ENCODE measurements at places on chromosomes 3 and 15. TPM values are rescaled to one million over a fixed set of nuclear protein-coding genes. Genes with fewer than 3 reads are reported as not detected.
A peak's percentile ranks its signal among the peaks of the same experiment; 100 is the strongest.

DNA sequence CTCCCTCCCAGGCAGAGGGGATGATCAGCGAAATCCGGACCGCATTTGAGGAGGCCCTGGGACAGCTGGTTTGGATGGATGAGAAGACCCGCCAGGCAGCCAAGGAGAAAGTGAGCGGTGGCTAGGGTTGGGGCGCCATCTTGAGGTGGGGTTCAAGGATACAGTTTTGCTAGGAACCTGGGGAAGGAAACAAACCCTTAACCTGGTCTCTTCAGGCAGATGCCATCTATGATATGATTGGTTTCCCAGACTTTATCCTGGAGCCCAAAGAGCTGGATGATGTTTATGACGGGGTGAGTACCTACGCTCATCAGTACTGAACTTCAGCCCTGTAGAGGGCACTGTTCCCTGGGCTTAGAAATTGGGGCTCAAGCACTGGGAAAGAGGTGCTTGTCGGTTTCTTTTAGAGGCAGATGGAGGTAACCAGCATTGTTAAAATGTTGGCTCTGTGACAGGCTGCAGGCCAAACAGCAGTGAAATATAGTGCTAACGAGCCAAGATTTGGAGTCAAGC is 9.6 kb upstream of the PSMD2 start:
- DNase-seq: no peak

GRCh38 chr3:160948273-160948672 is 156.9 kb downstream of the B3GALNT1 start:
- DNase-seq: no peak

DNA sequence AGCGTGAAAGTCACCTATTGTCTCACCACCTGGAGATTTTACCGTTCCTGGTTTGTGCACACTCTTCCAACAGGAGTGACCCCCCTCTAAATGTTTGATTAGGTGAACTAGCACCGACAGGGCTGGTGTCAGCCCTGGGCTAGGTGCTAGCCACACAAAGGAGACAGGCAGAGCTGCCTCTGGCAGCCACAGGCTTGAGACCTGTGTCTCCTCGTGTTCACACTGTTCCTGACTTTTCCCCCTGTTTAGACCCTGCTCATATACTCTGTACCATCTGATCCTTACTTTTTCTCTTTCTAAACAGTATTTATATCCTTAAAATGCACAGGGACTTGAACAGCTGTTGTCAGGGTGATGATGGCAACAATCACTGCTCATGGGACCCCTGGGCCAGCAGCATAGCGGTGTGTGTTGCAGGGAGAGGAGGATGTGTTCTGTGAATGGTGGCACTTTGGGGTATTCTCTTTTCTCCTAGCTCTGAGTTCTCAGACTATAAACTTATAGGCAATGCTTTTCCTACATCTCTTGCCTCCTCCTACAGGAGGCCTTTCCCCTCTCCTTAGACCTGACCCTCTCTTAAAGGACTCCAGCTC is 5.5 kb downstream of the CD80 start:
- DNase-seq: no peak

DNA sequence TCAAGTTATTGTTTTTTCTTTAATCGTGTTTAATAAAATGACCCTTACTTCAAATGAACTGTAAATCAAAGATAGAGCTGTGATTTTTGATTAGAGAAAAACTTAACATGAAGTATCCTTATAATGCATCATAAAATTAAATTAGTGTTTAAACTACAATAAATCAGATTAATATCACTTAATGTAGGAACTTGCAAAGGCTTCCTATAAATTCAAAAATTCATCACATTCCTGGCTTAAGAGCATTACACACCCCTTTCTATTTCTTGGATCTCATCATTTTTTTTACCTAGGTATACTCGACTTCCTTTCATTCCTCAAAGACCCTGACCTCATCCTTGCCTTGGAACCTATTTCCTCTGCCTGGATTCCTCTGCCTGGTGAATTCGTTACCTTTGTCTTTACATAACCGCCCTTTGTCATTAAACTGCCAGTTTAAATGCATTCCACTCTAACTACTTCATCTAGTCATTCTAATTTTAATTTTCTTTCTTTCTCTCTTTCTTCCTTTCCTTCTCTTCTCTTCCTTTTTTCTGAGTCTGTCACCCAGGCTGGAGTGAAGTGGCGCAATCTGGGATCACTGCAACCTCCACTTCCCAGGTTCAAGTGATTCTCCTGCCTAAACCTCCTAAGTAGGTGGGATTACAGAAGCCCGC is 1244.5 kb downstream of the OTOL1 start:
- no peak for DNase-seq

- no peak for DNase-seq
Measured at GRCh38 chr3:12479919-12480427, 4.3 kb upstream of the TSEN2 start.

DNA sequence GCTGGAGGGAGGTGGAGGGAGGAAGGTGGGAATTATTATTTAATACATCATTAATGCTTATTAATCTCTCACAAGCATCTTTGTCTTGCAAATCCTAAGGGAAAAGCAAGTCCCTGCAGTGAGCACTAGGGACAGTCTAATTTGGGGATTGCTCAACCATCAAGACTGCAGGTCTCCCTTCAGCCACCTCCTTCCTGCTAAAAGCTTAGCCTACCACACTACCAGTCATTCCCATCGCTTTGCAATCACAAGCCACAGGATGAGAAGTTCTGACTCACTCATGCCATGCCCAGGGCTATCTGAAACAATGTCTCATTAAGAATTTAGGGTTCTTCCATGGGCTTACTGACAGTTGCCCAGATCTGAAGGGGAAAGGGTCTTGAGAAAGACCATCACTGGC is 51.0 kb upstream of the EIF1B start:
- no peak for DNase-seq

DNA sequence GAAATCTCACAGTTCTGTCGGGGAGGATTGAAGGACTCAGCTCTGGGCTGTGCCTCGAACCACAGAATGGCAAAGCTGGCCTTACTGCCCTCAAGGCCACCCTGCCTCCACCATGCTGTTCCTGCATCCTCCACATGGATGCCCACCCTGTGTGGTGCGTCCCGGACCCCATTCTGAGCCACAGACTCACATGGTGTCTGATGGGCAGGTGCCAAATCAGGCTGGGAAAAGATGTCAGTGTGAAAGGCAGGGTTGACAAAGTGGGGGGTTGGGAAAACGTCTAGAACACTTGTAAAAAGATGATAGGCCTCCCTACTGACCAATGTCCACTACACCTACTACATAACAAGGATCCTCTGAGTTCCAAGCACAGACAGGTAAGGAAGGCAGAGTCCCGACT is 49.4 kb downstream of the TM2D3 start:
- no peak for DNase-seq

- no peak for DNase-seq
Measured at GRCh38 chr15:65067317-65067644, 510 bp downstream of the RASL12 start.

- DNase-seq: peak; percentile 32
Measured at GRCh38 chr15:70034596-70034995, 63.1 kb downstream of the TLE3 start.

DNA sequence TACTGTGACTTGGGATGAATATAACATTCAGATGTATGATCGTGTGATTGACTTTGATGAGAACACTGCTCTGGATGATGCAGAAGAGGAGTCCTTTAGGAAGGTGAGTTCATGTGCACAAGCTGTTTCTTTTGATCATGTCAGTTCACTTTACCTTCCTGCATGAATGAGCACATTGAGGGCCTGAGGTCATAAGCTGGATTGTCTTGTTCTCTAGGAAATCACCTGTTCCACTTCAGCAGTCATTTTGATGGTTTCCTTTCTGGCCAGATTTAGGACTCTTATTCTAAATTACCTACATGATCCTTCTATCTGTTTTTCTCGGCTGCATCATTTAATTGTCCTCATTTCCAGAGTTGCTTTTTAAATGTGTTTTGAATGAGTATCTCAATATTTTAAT is 4.1 kb downstream of the RCN2 start:
- DNase-seq: no peak

DNA sequence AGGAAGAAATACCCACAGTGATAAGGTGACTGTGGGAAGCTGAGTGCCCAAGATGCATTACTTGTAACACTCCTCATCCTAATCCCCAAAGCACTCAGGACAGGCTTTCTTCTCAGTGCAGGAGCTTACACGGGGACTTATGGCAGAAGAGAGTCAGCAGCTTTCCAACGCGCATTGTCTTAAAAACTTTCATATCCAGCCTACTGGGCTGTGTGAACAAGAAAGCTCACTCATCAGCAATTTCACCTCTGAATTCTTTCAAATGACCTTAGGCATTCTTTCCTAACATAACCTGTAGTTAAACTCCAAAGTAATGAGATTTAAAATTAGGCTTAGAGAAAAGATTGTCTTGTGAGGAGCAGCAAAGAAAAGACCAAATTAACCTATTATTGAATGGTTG is 132.3 kb downstream of the KCNAB1 start:
- DNase-seq: no peak

- peak; percentile 94 for DNase-seq
Measured at GRCh38 chr15:90648137-90649070, 68.7 kb upstream of the BLM start.

GRCh38 chr3:187746442-187747281 is 1.4 kb upstream of the BCL6 start:
- DNase-seq: no peak

GRCh38 chr3:125643172-125643571 is 47.9 kb upstream of the OSBPL11 start:
- no peak for DNase-seq

GRCh38 chr15:66682246-66682645 is 19.8 kb upstream of the SMAD6 start:
- DNase-seq: no peak

- DNase-seq: no peak
Measured at GRCh38 chr15:94056314-94056713, 175.0 kb upstream of the MCTP2 start.

GRCh38 chr3:195597229-195597628 is 13.5 kb upstream of the APOD start:
- no peak for DNase-seq

DNA sequence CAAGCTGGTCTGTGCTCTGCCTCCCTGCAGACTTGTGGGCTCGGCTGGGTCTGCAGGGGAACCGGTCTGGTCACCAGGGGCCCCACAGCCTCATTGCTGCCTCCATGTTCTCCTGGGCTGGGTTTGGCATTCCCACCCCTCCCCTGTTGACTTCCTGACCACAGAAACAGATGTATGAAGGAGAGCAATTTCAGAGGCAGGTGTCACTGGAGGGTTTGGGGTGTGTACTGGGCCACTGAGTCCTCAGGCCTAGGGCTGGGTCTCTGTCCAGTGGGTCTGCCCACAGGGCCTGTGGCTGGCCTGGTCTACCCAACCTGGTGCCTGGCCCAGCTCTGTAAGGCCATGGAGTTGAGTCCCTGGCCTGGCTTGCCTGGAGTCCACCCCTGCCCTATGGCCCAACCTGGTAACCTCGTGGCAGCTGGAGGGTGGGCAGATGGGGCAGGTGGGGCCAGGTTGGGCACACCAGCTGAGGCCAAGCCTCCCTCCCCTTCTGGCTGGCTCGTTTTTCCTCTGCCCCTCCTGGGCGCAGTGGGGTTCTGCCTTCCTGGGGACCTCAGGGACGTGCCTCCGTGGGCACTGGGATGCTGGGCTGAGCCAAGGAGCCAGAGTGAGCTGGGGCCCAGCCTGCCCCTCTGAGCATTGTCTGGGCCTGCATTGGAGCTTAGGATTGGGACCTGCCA is 20.8 kb downstream of the PLXNA1 start:
- DNase-seq: no peak

GRCh38 chr15:100923076-100923475 is 3.9 kb downstream of the LRRK1 start:
- no peak for DNase-seq

Gene CMTM7
- total RNA-seq: 9.2 TPM

Gene ASB14
- not detected for total RNA-seq

Gene SLC2A2
- total RNA-seq: not detected

Gene ANKUB1
- not detected for total RNA-seq

Gene EXD1
- not detected for total RNA-seq

Gene TM4SF1
- total RNA-seq: 106 TPM

Gene LARP6
- 38.0 TPM for total RNA-seq

Gene USP3
- total RNA-seq: 41.8 TPM

Gene ACAN
- total RNA-seq: 13.5 TPM

Gene TMEM266
- total RNA-seq: not detected

Gene DCP1A
- total RNA-seq: 18.2 TPM
